ENCODE measurements at places on chromosomes 7 and 10. TPM values are rescaled to one million over a fixed set of nuclear protein-coding genes. Genes with fewer than 3 reads are reported as not detected.

GRCh38 chr7:64893401-64893800, 9.7 kb upstream of the ZNF273 start:
- no peaks in the 10 kb centered on the region for H3K27me3 ChIP-seq
- H3K27ac ChIP-seq = no peak overlapping the region
- no peak overlapping the region for H3K4me3 ChIP-seq
- peaks cover 24% of the 10 kb centered on the region for H3K4me1 ChIP-seq
- DNase-seq = no peak

- H3K4me1 ChIP-seq = no peaks in the 10 kb centered on the region
- H3K4me3 ChIP-seq = no peak overlapping the region
- no peak for DNase-seq
- H3K27me3 ChIP-seq = no peaks in the 10 kb centered on the region
- no peak overlapping the region for H3K27ac ChIP-seq
These were observed 1096.8 kb downstream of the KCNMA1 start for GRCh38 chr10:76540786-76541185.

GRCh38 chr7:151607464-151607867, 87.8 kb upstream of the RHEB start:
- no peak for DNase-seq
- no peak overlapping the region for H3K4me3 ChIP-seq
- H3K36me3 ChIP-seq = peaks cover 6% of the 10 kb centered on the region
- H3K4me1 ChIP-seq = no peaks in the 10 kb centered on the region
- no peak overlapping the region for H3K27ac ChIP-seq

DNA sequence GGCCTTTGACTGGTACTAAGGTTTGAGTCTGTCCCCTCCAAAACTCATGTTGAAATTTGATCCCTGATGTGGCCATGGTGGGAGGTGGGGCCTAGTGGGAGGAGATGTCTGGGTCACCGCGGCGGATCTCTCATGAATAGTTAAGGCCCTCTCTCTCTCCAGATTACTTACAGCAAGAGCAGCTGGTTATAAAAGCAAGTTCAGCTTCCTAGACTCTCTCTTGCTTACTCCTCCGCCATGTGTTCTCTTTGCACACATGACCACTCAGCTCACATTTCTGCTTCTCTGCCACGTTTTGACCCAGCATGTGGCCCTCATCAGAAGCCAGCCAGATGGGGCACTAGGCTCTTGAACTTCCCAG, 29.9 kb upstream of the ZMIZ1 start:
- no peaks in the 10 kb centered on the region for H3K36me3 ChIP-seq
- no peaks in the 10 kb centered on the region for H3K4me1 ChIP-seq
- H3K4me3 ChIP-seq = no peak overlapping the region
- no peak for DNase-seq

PYROXD2 gene
- 4.1 TPM for polyA plus RNA-seq

GNG11 gene
- 29.4 TPM for polyA plus RNA-seq

All from heart left ventricle (tissue), 16 donors.